ENCODE measurements at places on chromosomes 7 and 10.

GRCh38 chr10:52820309-52820708 lies 47.7 kb upstream of the MBL2 start:
- DNase-seq = no peak

- no peak for DNase-seq
Measured at GRCh38 chr10:61052469-61053205, 108.7 kb upstream of the RHOBTB1 start.

DNA sequence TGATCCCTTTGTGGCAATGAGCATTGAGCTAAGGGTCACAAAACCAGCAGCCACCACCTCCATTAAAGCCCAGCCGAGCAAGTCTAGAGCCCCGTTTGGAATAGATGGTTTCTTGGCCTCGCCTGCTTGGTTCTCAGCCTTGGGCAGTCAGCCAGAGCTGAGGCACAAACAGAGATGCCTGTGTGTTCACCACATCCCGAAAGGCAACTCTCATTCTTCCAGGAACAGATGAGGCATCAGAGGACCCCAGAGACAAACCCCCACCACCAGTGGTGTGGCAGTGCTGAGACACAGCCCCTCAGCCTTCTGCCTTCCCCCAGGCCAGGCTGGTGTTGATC lies 203.3 kb upstream of the ZMIZ1 start:
- DNase-seq = no peak

DNA sequence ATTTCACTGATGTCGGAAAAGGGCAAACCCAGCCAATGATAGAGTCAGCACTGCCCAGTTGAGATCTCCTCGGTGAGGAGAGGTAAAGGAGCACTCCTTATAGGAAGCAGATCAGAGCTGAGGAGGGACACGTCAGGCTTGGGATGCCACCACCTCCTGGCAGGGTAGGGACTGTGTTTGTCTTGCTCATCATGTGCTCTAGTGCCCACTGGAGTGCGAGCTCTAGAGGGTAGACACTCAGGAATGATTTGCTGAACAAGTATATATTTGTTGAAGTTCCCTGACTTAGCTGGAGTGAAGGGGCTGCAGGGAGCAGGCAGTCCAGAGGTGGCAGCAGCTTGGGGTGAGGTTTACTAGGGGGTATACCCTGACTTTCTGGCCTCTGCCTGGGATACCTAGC lies 146.5 kb downstream of the NOC3L start:
- DNase-seq = no peak

All from T-helper 22 cell (primary cell).